ENCODE measurements at places on chromosomes 12 and 14.

DNA sequence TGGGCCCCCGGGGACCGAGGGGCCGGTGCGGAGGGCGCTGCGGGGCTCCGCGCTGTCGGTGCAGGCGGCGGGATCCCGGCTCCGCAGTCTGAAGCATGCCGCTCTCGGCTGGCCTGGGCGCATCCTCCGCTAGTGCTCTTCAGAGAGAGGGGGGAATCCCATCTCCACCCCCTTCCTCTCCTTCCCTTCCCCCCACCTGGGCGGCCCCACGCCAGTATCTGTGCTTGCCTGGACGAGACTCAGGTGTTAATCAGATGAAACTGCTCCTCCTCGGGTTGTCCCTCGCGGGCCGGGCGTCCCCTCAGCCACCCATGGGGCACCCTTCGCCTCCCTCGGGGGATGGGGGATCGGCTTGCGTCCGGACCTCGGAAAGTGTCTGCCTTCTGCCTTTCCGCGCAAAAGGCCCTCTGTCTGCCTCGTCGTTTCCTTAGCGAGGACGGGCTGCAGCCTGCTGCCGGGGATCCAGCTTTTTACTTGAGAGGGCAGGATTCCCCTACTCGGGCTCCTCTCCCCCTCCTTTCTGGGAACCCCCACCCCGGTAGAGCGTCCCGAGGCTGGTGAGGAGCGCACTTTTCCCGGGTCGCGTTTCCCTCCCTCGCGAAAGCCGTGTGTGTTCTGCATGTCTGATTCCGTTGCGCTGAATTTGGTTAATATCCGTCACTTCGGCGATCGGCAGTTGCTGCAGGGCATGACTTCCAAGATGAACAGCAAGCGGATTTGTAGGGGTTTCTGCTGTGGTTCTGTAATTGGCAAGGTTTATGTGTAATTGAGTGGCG is 1.1 kb downstream of the GPHN start:
- DNase-seq, result peak; percentile 13

GRCh38 chr12:89721291-89721987 is 12.8 kb upstream of the ATP2B1 start:
- DNase-seq, result no peak

- DNase-seq, result no peak
Observed at GRCh38 chr14:81831128-81831820, 297.6 kb upstream of the SEL1L start.

DNA sequence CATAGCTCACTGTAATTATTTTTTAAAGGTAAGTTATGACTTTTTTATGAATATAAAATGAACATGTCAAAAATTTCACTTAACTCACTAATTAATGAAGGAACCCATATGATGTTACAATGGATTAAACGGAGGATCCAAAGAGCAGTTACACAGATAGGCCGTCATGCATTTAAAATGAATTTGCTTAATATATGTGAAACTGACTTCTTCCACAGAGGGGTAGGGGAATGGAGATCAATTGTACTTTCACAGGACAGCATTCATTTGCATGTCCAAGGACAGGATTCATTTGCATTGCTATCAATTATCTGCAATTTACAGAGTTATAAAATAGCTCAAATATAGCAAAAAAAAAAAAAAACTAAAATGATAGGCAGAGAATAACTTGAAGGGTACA is 6.6 kb upstream of the CRY1 start:
- no peak for DNase-seq

DNA sequence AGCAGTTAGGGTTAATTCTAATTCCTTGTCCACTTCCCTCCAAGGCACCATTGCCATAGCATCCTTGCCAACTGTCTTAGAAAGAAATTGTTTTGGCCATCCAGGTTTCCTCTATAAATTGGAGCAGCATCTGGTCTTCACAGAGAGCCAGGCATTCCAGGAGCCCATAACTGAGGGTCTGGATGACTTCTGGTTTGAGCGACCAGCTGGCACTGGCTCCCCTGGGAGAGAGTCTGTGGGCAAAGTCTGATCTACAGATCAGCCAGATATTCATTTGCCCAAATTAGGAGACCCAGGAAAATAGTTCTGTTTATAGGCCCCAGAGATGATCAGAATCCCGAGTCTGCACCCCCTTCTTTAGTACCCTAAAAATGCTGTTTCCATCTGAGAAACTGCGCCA is 16.0 kb downstream of the VSX2 start:
- no peak for DNase-seq

DNA sequence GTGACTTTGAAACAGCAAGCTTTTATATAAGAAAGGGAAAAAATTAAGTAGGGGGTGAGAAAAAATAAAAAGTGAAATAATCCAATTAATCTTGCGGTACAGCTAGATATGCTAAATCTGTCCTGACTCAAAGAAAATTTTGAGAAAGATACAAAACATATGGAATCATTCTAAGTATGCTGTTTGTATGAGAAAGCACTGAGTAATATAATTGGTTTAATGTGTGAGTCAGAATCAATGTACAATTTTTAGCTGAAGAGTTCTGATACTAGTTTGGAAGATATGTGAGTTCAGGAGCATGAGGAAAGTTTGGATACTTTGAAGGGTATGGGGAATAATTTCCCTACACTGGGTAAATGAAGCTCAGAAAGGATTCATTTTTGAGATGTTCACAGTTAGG is 190.9 kb upstream of the RASSF8 start:
- DNase-seq, result no peak

GRCh38 chr12:119036878-119037825 is 55.8 kb downstream of the SRRM4 start:
- DNase-seq, result no peak

- no peak for DNase-seq
Observed at GRCh38 chr12:68481181-68481941, 129.3 kb upstream of the RAP1B start.

- DNase-seq, result no peak
Observed at GRCh38 chr12:28963554-28963953, 185.5 kb upstream of the FAR2 start.

DNA sequence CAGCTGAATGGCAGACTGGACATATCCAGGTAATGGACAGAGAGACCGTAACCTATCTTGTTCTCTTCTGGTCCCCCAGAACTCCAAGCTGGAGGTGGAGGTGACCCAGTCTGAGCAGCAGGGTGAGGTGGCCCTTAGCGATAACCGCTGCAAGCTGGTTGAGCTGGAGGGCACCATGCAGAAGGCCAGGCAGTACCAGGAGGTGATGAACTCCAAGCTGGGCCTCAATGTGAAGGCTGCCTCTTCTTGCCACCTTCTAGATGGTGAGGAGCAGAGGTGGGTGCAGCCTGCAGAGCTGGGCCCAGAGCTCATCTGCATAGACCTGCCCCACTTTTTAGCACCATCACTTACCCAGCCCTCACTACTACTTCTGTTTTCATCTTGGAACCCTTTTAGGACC is 7.2 kb upstream of the KRT86 start:
- no peak for DNase-seq

GRCh38 chr12:28378736-28379135 is 188.5 kb downstream of the CCDC91 start:
- no peak for DNase-seq

- no peak for DNase-seq
Observed at GRCh38 chr12:106743270-106743988, 31.1 kb upstream of the RIC8B start.

GRCh38 chr12:120110550-120111501 is 5.7 kb downstream of the RAB35 start:
- DNase-seq, result no peak

DNA sequence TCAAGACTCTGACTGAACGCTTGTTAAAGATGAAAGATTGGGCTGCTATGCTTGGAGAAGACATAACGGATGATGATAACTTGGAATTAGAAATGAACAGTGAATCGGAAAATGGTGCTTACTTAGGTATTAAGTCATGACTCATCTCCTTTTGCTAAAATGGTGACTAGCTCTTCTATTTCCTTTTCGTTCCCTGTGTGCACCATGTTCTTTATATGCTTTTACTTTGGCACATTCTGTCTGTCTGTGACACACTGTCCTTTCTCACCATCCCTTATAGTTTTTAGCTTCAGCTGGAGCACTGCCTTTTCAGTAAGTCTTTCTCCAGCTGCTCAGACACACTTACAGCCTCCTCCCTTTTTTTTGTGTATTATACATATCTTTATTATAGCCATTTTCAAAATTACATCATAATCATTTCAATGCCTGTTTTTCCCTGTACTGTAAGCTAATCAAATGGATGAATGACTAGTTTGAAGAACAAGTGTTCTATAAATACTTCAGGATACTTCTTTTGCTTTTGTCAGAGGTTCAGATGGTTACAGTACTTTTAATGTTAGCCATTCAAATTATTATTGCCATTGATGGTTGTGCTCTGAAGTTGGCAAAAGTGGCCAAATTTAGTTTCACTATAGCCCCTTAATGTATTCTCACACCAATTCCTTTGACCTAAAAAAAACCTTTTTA is 68.6 kb downstream of the MIA2 start:
- no peak for DNase-seq

GRCh38 chr14:56594428-56594827 is 14.8 kb downstream of the TMEM260 start:
- DNase-seq, result no peak

DNA sequence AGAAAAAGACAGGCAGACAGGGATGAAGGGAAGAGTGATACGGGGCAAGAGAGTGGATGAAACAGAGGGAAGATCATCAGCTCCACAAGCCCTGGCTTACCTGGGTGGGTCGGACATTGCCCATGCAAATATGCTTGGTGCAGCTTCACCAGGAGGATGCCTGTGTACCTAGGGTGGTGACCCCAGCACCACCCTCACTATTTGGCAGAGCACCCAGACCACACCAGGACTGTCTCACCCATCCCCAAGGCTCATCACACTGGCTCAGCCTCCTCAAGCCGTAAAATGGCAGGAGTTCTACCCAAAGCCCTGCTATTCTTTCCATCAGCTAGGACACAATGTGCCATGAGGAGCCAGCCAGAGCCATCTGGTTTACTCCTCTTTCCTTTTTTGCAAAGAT is 3.0 kb downstream of the GALNT8 start:
- DNase-seq, result no peak

- no peak for DNase-seq
Observed at GRCh38 chr12:79776111-79776510, 85.3 kb upstream of the PAWR start.

GRCh38 chr12:65477721-65478120 is 199.2 kb downstream of the MSRB3 start:
- no peak for DNase-seq

GRCh38 chr14:34650786-34651584 is 21.0 kb upstream of the SNX6 start:
- DNase-seq, result no peak

GRCh38 chr14:103279142-103280025 is 54.7 kb upstream of the EIF5 start:
- no peak for DNase-seq

DNA sequence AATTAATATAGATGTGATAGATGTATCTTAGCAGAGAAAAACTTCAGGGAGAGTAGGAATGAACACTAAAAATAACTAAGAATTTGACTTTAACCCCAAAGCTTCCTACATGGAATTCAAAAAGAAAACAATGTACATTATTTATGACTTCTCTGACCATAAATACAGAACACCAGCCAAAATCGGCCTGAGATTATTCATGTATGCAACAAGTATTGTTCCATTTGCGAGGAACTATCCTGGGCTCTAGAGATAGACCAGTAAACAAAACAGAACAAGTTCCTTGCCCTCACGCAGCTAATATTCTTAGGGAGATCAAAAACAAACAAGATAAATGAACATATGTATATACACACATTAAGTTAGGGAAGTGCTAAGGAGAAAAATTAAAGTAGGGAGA is 432.3 kb upstream of the SOX5 start:
- DNase-seq, result no peak

DNA sequence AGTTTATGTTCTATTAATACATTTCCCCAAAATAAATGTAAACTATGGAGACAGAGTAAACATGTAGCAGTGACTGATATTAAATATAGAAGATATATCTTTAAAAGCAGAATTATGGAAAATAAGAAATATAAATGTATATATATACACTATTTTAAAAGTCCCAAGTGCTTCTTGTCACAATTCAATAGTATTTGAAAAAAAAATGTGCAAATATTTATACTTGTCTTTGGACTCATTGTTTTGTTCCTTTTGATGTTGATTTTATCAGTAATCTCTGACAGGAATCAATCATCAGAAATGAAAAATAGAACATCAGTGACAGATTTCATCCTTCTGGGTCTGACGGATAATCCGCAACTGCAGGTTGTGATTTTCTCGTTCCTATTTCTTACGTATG is at the start of gene OR6C76:
Gene OR6C76, plus strand, starts transcription at position 301 of the 400 bp plus-strand sequence. Its CDS starts 0 bp downstream, at position 301.
- no peak for DNase-seq

DNA sequence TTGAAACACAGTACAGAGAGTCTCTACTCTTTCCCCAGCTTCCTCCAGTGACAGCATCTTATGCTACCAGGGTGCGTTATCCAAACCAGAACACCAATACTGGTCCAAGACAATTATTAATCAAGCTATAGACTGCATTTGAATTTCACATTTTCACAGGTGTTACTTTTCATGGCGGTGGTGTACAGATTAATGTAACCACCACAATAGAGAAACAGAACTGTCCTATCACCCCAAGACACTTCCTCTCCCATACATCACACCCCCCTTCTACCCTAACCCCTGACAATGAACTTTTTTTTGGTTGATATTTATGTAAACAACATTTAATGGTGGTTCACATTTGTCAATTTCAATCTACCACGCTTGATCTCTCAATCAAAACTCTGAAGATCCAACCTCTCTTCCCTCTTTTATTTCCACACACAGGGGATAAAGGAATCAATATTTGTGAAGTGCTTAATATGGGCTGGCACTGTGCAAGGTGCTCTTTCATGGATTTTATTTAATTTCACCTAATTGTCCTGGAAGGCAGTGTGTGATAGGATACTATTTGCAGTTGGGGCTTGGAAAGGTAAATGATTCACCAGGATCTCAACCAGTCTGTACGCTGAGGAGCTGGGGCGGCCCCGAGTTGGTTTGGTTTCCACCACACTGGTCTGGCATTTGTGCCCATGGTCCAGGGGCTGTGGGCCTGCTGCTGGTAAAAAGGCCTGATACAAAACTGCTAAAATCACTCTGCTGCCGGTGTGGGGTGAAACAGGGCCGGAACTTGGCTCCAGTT is 54.6 kb upstream of the DICER1 start:
- DNase-seq, result no peak

GRCh38 chr12:47832263-47832933 is 12.7 kb upstream of the HDAC7 start:
- DNase-seq, result peak; percentile 51

DNA sequence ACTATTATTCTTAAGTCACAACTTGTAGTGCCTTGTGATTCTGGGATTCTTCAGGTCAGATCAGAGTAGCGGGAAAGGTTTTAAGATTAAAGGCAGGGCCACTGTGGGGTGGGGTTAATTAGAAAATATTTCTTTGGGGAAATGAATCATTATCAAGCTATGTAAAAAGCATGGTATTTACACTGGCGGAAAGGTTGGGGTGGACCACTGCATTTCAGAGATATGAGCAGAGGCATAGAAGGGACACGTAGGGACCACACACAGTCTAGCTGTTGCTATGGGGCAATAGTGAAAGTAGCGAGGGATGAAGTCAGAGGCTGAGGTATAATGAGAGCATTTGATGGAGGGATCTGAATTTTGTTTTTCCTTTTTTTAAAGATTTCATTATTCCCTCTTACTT is 31.7 kb upstream of the KCNH3 start:
- DNase-seq, result no peak

DNA sequence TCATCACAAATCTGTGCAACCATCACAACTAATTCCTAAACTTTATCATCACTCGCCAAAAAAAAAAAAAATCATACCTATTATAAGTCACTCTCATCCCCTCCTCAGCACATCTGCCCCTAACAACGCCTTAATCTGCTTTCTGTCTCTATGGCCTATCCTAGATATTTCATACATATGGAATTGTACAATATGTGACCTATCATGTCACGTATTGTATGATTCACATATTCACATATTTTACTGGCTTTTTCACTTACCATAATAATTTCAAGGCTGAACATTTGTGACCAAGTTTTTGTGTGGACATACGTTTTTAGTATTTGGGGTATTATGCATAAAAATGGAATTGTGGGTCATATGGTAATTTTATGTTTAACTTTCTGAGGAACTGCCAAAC is 400.7 kb downstream of the DAD1 start:
- no peak for DNase-seq
